Stimulated activated CD8-positive, alpha-beta memory T cell treated with anti-CD3 and anti-CD28 coated beads, Interleukin-4, amount 100 ng/mL, for 4 hours (primary cell): ENCODE measurements at places on chromosomes 16 and 17.

- DNase-seq = no peak
These were observed 130.8 kb downstream of the CA10 start for GRCh38 chr17:52027620-52028295.

DNA sequence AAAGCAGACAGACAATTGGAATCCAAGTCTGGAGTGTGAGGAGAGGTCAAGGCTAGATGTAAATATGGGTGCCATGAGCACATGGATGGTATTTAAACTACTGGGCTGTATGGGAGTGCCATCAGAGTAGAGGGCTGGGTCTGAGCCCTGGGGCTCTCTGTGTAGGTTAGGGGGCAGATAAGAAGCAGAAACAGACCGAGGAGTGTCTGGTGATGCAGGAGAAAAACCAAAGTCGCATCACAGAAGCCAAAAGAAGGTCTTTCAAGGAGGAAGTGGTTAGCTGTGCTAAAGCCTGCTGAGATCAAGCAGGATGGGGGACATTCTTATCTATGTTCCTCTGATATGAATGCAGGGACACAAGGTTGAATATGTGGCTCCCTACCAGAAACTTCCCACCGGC, 1.9 kb downstream of the TSEN54 start:
- DNase-seq = no peak

DNA sequence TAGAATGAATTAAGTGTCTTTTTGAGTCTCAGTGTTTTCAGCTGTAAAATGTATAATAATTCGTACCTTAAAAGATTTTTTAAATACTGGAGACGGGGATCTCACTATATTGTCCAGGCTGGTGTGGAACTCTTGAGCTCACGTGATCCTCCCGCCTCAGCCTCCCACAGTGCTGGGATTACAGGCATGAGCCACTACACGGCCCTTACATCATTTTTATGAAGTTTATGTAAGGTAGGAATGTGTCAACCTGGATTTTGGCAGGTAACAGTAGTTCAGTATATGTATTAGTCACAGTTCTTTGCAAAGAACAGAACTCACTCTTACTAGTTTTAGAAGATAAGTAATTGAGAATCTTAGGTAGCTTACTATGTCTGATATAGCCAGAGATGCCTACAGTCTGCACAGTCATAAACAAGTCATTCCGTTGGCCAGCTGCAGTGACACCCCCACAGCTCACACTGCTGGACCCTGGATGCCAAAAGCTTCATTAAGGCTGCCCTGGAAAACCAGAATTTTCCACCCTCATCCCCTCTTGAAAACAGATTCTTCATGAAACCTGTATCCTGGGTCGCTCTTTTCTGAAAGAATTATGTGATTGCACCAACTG, 583 bp upstream of the COX6A2 start:
- no peak for DNase-seq

DNA sequence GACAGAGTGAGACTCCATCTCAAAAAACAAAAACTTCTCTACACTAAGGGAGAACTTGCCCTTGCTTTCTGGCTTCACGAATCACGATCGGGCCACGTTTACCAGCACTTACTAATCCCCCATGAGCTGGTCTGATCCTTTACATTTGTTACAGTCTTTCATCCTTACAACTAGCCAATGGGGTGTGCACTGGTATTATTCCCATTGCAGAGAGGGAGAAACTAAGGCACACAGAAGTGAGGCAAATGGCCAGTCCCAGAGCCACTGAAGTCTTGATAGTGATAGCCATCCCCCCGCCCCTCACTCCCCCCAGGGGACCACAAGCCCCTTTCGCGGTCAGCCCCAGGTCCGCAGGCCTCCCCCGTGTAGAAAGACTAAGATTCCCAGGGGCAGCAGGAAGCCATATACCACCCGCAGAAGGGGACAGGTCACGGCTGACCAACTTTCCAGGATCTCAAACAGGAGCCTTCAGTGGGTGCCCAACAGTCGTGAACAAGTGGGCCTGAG, 868 bp downstream of the NATD1 start:
- no peak for DNase-seq

GRCh38 chr16:26158142-26158759, 466.5 kb downstream of the HS3ST4 start:
- no peak for DNase-seq
